ENCODE measurements at places on chromosomes 5 and 9.

GRCh38 chr5:66642538-66642937 is 46.3 kb downstream of the MAST4 start:
- no peak for DNase-seq

- no peak for DNase-seq
Measured at GRCh38 chr5:131984956-131985665, 26.3 kb downstream of the ACSL6 start.

- no peak for DNase-seq
Measured at GRCh38 chr5:149732324-149733128, 2.4 kb downstream of the PPARGC1B start.

- DNase-seq, result no peak
Measured at GRCh38 chr5:126811515-126812198, 34.7 kb downstream of the LMNB1 start.

DNA sequence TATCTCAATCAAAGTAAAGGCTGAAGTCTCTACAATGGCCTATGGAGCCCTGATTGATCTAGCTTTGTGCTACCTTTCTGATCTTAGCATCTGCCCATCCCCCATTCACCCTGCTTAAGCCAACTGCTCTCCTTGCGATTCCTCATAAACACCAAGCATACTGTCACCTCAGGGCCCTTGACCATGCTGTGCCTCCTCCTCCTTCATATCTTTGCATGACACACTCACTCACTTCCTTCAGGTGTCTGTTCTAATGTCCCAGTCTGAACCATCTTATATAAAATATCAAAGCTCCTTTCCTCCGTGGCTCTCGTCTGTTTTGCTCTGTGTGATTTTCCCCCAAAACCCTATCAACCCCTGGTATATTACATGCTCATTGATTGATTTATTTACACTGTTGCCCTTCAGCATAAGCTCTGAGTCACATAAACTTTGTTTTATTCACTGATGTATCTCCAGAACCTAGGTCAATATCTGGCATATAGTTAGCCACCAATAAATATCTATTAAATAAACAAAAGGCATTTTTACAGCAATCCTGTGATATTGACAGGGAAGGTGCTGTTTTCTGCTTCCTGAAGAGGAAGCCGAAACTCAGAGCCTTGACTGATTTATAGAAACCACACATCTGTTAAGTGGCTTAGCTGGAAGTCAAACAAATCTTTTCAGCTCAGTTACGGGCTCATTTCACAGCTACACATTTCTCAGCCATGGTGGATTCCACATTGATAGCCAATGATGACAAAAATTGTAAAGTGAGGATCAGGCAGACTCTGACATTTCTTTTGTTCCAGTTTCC is 103.6 kb downstream of the BOD1 start:
- no peak for DNase-seq

- no peak for DNase-seq
Measured at GRCh38 chr5:82601077-82601476, 322.9 kb upstream of the RPS23 start.
